Stimulated activated CD8-positive, alpha-beta memory T cell treated with anti-CD3 and anti-CD28 coated beads, Interleukin-15, amount 100 ng/mL, for 24 hours (primary cell): ENCODE measurements at places on chromosomes 1 and 21.

- no peak for DNase-seq
These were observed 30.9 kb upstream of the UBE2U start for GRCh38 chr1:64172458-64172983.

- no peak for DNase-seq
These were observed 44.3 kb upstream of the COL24A1 start for GRCh38 chr1:86200901-86201300.

- DNase-seq: no peak
These were observed 255.1 kb downstream of the NFIA start for GRCh38 chr1:61337441-61337951.

- no peak for DNase-seq
These were observed 136.1 kb upstream of the IRF2BP2 start for GRCh38 chr1:234745844-234746797.

- DNase-seq: peak; percentile 53
These were observed at the start of gene TRABD2B for GRCh38 chr1:47997289-47998200. TSS of gene TRABD2B (minus strand) at chr1:47997385.

DNA sequence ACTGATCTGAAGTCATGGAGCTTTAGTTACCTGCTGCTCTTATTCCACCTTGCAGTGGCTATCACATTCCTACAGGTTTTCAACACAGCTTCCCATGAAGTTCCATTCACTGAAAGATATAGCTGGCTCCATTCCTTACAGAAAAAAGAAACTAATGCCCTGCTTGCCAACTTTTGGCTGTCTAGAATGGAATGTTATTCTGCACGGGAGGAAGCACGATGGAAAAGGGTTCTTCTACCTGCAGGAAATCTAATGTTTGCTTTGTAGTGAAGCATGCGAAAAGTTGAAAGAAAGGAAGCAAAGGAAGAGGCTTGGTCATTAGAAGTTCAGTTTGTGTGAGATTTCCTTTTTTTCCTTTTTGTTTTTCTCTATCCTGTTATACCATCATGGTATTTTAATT is 32.6 kb downstream of the GIPC2 start:
- DNase-seq: no peak

GRCh38 chr1:109740615-109741373 is at the start of gene GSTM3:
TSS of gene GSTM3 (minus strand) at chr1:109741038. CDS start at chr1:109740287, 751 bp downstream.
- DNase-seq: no peak

GRCh38 chr1:21579791-21580190 is 70.6 kb downstream of the ALPL start:
- DNase-seq: no peak

- no peak for DNase-seq
These were observed 57.4 kb downstream of the ARID4B start for GRCh38 chr1:235270625-235271024.
